HFFc6 (cell line): ENCODE measurements at places on chromosomes 1 and 21. TPM values are rescaled to one million over a fixed set of nuclear protein-coding genes. Genes with fewer than 3 reads are reported as not detected.
A peak's percentile ranks its signal among the peaks of the same experiment; 100 is the strongest.

- no peak for DNase-seq
Observed at GRCh38 chr1:205074084-205074483, 10.2 kb downstream of the TMEM81 start.

S100A2 gene
- 7.4 to 13.1 TPM (median 11.5 TPM) in 3 replicates for total RNA-seq

DNA sequence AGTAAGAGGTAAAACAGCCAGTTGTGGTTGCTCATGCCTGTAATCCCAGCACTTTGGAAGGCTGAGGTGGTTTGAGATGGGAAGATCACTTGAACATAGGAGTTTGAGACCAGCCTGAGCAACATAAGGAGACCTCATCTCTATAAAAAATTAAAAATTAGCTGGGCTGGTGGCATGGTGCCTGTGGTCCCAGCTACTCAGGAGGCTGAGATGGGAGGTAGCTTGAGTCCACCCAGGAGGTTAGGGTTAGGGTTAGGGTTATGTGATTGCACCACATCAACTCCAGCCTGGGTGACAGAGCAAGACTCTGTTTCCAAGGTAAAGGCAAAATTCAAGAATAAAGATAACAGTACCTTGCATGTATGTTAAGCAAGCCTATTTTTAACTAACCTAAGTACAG lies 3.5 kb downstream of the SAMSN1 start:
- no peak for DNase-seq

GPR37L1 gene
- total RNA-seq, result not detected in 3 replicates

DNA sequence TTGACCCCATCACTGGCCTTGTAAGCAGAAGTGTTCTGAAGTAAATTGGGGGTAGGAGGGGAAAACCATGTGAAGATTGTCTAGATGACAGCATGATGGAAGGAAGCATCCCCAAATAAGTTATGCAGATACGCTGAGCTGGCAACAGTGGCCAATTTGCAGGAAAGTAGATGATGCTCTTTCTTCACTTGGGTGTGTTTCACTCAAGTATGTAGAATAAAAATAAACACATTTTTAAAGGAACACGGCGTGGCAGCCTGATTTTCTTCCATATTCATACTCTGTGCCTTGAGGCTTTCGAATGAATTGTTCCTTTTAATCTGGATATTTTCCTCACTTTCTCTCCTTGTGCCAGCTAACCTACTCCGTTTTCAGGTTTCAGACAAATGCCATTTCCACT lies 295.5 kb upstream of the DPYD start:
- no peak for DNase-seq

PI4KB gene
- 63.6 to 71.5 TPM (median 70.0 TPM) in 3 replicates for total RNA-seq

GRCh38 chr1:27527223-27527889 lies 37.4 kb upstream of the WASF2 start:
- no peak for DNase-seq

- DNase-seq, result no peak
Observed at GRCh38 chr1:17185485-17185860, 19.5 kb upstream of the PADI1 start.

ELF3 gene
- 0.09 TPM in 1 of 3 replicates, not detected in the others for total RNA-seq

DNA sequence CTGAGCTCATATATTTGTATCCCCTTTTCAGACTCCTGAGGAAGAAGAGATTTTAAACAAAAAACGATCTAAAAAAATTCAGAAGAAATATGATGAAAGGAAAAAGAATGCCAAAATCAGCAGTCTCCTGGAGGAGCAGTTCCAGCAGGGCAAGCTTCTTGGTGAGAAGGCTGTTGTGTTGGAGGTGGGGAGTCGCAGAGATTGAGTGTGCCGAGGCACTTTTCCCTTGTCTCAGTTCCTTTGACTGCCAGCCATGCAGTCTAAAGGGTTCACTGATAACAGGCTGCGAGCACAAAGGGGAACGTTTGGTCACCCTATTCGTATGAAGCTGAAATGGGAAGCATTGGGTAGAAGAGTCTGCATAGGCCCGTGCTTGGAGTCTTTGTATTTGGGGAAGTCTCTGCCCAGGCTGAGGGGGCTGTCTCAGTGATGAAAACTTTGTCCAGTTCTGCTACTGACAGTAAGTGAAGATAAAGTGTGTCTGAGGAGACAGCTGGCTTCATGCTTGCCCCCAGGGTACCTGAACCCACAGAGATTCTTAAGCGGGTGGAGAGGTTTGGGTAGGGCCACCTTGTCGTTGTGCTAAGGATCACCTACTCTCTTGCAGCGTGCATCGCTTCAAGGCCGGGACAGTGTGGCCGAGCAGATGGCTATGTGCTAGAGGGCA lies 2.8 kb downstream of the RPS8 start:
- no peak for DNase-seq

DNA sequence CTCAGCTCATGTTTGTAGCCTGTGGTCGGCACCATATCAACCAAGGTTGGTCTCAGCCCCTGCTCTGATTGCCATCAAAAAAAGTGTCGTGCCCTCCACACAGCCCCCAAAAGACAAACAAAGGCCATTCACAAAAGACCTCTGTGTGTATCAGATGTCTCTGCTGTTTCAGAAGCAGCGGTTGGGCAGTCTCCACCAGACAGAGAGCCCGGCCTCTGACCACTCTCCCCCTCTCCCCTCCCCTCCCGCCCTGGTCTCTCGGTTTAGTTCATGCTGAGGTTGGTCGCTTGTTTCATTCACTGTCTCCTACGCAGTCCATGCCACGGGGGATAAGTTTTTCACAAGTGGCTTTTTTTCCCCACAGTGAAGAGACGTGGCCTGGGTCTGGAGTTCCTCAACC lies 27.1 kb downstream of the ACTA1 start:
- no peak for DNase-seq

DNA sequence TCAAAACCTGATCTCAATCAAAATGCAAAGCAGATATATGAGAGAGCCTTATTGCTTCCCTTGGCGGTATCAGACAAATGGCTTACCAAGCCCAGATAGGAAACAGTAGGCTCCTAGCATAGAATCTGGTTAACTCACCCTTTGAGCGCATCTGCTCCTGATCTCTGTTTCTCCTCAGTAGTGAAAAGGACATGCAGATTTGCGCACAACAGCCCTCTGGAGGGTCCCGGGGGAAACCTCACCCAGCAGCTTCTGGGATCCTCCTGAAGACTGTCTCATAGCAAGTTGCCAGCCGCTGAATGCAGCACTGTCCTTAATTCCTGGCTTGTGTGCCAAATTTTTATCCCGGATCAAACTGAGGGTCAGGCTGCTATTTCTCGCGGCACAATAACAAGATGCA lies 192.2 kb downstream of the FASLG start:
- no peak for DNase-seq

PRDM16 gene
- not detected in 3 replicates for total RNA-seq

- DNase-seq, result no peak
Observed at GRCh38 chr1:30895382-30895943, 13.1 kb downstream of the SDC3 start.

AMY2A gene
- total RNA-seq, result not detected in 3 replicates

- DNase-seq, result no peak
Observed at GRCh38 chr21:42164818-42165217, 54.1 kb upstream of the ABCG1 start.

DNA sequence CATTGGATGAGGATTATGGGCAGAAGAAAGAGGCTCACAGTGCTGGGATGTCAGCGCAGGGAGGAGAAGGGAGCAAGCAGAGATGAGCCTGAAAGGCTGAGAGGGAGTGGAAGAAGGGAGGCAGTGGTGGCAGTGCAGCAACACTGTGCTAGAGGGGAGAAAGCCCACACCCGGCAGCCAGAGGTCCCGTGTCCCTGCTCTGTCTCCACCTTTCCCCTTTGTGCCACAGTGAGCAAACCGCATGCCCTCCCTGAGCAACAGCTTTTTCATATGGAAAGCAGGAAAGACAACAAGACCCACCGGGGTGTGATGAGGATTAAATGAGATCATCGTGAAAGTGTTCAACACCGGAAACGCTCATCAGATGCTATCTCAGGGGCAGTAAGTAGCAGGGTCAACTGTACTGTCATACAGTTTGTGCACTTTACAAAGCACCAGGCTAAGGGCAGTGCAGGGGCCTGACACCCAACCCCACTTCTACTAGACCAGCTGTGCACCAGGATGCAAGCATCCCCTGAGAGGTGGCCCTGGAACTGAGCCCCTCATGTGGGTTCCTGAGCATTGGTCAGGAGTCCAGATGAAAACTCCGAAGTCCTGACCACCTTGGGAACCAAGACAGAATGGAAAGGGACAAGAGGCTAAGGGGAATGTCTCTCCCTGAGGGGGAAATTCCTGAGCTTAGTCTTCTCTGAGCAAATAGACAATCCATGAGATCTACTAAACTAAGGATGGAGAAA lies 9.1 kb downstream of the NHLH1 start:
- peak; percentile 17 for DNase-seq

- no peak for DNase-seq
Observed at GRCh38 chr1:109502364-109502851, 7.1 kb downstream of the AMIGO1 start.

ADGRL4 gene
- 16.7 to 27.5 TPM (median 17.9 TPM) in 3 replicates for total RNA-seq

IGFN1 gene
- not detected in 3 replicates for total RNA-seq

DNA sequence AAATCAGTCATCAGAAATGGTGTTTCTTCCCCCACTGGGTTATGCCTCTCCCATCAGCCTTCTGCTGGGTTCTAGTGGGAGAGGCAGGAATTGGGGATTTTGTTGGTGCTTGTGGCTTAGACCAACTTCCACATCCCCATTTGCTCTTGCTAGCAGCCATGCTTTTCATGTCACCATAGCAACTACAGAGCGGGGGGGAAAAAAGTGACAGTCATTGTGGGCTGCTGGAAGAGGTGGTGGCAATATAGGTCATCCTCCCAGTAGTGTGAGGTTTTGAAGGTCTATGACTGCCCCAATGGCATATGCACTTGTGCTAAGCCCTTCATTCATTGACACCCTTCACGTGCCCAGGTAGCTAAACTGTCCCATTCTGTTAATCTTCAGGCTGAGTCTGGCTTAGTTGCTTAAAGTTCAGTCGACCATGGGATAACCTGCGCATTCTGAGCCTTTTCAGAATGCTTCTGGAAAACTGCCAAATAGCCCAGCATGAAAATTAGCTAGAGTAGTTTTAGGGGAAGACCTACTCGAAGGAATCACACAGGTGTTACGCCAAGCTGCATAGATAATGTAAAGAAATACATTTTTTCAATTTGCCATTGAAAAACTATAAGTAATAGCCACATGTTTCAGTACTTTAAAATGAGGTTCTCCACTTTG lies 53.7 kb upstream of the ZNF326 start:
- no peak for DNase-seq

- DNase-seq, result no peak
Observed at GRCh38 chr1:7363450-7363849, 407.6 kb upstream of the VAMP3 start.

DNA sequence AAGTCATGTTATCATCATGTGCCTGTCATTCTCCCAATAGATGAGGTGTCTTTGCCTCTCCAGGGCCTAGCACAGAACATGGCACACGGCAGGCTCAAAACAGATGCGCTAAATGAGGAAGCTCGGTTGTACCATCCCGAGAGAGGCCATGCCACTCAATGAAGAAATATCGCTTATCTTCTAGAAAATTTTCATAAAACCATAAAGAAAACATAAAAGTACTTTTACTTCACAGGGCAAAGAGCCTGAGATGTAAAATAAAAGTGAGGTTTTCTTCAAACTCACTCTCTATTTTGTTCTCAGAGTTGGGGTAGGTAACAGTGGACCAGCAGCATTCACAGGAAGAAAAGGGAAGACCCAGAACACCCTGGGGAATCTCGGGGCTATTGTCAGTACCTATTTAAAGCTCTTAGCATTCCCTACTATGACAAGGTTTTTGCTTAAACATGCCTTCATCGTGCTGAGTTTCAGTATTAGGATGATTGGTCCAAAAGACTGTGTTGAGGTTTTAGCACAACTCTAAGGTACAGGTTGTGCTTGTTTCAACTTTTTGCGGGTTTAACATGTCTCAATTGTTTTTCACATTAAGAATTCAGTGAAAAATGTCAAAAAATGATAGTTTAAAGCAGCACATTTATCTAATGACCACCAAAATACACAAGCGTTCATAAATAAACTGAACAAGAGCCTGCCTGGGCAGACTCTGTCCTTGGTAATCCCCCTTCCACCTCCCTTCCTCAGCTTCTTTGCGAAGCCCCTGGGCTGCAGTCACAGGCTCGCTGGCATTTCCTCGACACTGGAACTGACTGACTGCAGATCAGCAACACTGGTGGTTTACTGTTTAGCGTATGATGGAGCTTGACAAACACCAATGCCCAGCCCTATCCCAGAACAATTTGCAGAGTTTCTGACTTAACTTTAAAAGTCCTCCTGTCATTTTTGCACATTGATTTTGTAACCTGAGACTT lies 55.6 kb downstream of the COQ8A start:
- DNase-seq, result no peak

DNA sequence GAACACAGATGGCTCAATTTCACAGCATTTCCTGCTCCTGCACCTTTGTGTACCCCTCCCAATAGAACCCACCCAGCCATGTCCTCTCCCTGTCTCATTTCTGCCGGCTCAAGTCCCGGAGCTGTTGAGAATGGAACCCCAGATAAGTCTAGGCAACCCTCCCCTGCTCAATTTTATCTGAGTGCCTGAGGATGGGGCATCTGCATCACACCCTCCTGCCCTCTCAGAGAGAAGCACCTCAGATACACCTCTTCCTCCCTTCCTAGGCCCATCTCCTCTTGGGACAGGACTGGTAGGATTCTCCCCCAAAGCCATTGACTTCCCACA lies 1.1 kb downstream of the KIF21B start:
- no peak for DNase-seq

GRCh38 chr1:43269627-43270375 lies at the start of gene TMEM125:
Gene TMEM125, plus strand, starts transcription at chr1:43269983. Its CDS starts 2,740 bp downstream, at chr1:43272723.
- no peak for DNase-seq

SELL gene
- not detected in 3 replicates for total RNA-seq

GRCh38 chr1:64404202-64404601 lies 65.7 kb upstream of the CACHD1 start:
- no peak for DNase-seq

GRCh38 chr1:47757226-47757975 lies 239.8 kb downstream of the TRABD2B start:
- no peak for DNase-seq

SUCO gene
- total RNA-seq, result 31.9 to 35.7 TPM (median 35.6 TPM) in 3 replicates

GRCh38 chr1:89719502-89720306 lies 86.8 kb downstream of the LRRC8C start:
- peak; percentile 47 for DNase-seq
